ENCODE measurements at places on chromosomes 7 and 10. TPM values are rescaled to one million over a fixed set of nuclear protein-coding genes. Genes with fewer than 3 reads are reported as not detected.

GRCh38 chr10:9596368-9596920 is 1421.2 kb upstream of the CELF2 start:
- H3K4me1 ChIP-seq: no peaks in the 10 kb centered on the region
- DNase-seq: no peak
- H3K4me3 ChIP-seq: no peak overlapping the region
- H3K36me3 ChIP-seq: no peaks in the 10 kb centered on the region
- H3K27me3 ChIP-seq: no peaks in the 10 kb centered on the region

DNA sequence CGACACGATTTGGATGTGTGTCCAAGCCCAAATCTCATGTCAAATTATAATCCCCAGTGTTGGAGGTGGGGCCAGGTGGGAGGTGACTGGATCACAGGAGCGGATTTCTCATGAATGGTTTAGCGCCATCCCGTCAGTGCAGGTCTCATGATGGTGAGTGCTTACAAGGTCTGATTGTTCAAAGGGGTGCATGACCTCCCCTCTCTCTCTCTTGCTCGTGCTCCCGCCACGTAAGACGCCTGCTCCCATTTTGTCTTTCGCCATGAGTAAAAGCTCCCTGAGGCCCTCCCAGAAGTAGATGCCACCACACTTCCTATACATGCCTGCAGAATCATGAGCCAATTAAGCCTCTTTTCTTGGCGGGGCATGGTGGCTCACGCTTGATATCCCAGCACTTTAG is 71.5 kb upstream of the NANOS1 start:
- H3K4me3 ChIP-seq: no peak overlapping the region
- no peaks in the 10 kb centered on the region for H3K36me3 ChIP-seq
- H3K4me1 ChIP-seq: peaks cover 19% of the 10 kb centered on the region
- no peaks in the 10 kb centered on the region for H3K27me3 ChIP-seq

DNA sequence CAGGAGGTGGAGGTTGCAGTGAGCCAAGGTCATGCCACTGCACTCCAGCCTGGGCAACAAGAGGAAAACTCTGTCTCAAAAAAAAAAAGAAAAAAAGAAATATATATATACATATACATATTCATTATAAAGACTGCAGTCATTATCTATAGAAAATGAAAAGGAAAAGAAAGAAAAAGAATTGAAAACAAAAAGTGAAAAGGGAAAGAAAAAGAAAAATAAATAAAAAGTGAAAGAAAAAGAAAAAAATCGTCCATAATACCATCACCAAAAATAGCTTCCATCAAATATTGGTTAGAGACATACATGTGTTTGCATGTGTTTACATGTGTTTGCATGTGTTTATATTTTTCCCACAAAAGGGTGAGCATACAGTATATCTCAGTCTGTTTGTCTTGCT is 105.5 kb upstream of the PARD3 start:
- H3K4me3 ChIP-seq: no peak overlapping the region
- peaks cover 9% of the 10 kb centered on the region for H3K4me1 ChIP-seq
- H3K27ac ChIP-seq: no peak overlapping the region
- H3K27me3 ChIP-seq: no peaks in the 10 kb centered on the region
- H3K36me3 ChIP-seq: no peaks in the 10 kb centered on the region
- DNase-seq: no peak

GRCh38 chr7:133739817-133740216 is 387.3 kb upstream of the LRGUK start:
- no peaks in the 10 kb centered on the region for H3K36me3 ChIP-seq
- no peak overlapping the region for H3K4me3 ChIP-seq
- no peaks in the 10 kb centered on the region for H3K27me3 ChIP-seq
- DNase-seq: no peak

DNA sequence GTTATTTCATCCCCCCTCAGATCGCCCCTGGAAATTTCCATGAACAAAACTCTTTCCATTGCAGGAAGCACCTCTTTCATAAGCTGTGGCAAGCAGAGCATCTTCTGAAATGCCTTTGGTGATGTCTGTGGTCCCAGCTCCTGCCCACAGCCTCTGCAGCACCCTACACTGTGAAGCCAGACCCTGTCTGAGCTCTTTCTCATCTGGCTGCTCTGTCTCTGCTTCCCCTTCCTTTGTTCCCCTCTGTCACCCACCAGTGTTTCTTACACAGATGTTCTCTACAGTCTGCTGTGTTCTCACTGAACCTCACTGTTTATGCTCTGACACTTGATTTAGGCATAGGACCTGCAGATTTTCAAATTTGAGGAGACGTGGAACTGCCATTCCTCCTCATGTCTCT is 1.9 kb upstream of the TAS2R39 start:
- no peak for DNase-seq
- H3K27ac ChIP-seq: no peak overlapping the region
- no peaks in the 10 kb centered on the region for H3K4me1 ChIP-seq
- H3K27me3 ChIP-seq: no peaks in the 10 kb centered on the region

DNA sequence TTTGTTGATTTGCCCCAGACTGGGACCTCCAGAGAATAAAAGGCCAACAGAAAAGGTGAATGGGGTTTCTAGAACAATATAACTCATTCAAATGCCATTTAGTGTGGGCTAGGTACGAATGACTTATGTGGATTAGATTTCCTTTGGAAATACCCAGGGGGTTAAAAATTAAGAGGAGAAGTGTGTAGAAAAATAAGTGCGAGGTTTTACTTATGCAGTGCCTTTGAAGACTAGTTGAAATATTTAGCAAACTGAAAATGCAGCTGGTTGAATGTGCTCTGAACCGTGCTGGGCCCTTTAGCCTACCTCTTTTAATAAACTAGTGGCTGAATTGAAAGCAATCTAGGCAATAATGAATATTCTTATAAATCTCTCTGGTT is 180.6 kb downstream of the LRMDA start:
- no peak for DNase-seq
- peaks cover 17% of the 10 kb centered on the region for H3K4me1 ChIP-seq
- H3K36me3 ChIP-seq: no peaks in the 10 kb centered on the region
- no peak overlapping the region for H3K4me3 ChIP-seq

DNA sequence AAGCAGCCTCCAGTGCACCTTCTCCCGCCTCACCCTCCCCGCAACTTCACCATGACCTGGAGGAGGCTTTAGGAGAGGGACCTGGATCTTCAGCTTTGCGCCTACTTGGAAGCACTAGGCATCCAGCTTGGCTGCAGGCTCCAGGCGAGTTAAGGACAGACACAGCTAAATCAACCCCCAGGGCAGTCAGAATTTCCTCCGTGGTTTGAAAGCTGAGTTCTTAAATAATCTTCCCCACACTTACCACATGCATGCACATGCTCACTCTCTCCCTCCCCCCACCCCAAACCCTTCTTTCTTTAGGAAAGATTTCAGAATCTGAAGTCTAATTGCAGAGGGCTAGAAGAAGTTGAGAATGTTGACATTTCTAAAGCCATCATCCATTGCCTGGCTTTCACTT is 36.7 kb upstream of the LRRC4 start:
- no peaks in the 10 kb centered on the region for H3K27me3 ChIP-seq
- H3K36me3 ChIP-seq: no peaks in the 10 kb centered on the region
- no peak overlapping the region for H3K4me3 ChIP-seq
- H3K4me1 ChIP-seq: no peaks in the 10 kb centered on the region

DNA sequence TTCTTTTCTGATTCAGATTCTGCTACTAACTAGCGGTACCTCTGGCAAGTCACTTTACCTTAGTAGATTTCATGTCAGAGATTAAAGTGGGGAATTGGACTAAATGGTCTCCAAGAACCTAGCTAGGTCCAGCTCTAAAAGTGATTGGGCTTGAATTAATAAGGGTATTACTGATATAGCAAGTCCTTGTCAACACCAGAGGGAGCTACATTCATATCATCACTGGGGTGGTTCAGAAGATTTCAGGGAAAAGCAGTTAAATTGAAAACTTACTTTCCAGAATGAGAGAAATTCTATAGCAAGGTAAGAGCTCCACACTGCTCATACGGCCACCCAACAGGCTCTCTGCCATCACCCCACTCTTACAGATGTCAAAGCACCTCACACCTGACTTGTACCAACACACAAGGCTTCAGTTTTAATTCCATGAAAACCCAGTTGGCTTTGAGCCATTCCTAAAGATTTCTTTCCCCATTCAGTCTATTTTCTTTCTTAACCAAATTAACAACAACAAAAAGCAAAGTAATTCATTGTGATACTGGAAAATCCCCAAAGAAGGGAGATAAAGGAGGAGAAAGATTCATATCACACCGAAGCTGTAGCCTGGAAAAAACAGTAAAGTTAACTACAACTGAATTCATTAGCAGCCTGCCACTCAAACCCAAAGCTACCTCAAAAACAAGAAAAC is 38.0 kb upstream of the SPOCK2 start:
- H3K27ac ChIP-seq: no peak overlapping the region
- no peak for DNase-seq
- H3K4me3 ChIP-seq: no peak overlapping the region
- H3K36me3 ChIP-seq: peaks cover 24% of the 10 kb centered on the region

DNA sequence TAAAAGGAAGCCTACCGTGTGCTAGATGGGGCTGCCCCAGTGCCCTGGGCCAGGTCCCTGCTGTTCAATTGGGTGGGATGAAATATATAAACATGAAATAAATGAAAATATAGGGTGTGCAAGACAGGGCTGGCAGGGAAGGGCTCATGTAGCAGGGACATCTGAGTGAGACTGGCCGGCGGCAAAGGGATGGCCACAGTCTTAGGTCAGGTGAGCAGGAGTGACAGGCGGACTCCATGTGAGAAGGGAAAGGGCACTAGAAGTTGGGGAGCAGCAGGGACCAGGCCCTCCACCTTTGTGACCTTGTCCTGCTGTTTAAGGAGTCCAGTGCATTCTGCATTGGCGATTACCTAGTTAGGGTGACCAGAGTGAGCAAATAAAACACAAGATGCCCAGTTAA is 207.6 kb upstream of the ZNF32 start:
- H3K4me1 ChIP-seq: no peaks in the 10 kb centered on the region
- H3K36me3 ChIP-seq: no peaks in the 10 kb centered on the region
- no peak for DNase-seq

DNA sequence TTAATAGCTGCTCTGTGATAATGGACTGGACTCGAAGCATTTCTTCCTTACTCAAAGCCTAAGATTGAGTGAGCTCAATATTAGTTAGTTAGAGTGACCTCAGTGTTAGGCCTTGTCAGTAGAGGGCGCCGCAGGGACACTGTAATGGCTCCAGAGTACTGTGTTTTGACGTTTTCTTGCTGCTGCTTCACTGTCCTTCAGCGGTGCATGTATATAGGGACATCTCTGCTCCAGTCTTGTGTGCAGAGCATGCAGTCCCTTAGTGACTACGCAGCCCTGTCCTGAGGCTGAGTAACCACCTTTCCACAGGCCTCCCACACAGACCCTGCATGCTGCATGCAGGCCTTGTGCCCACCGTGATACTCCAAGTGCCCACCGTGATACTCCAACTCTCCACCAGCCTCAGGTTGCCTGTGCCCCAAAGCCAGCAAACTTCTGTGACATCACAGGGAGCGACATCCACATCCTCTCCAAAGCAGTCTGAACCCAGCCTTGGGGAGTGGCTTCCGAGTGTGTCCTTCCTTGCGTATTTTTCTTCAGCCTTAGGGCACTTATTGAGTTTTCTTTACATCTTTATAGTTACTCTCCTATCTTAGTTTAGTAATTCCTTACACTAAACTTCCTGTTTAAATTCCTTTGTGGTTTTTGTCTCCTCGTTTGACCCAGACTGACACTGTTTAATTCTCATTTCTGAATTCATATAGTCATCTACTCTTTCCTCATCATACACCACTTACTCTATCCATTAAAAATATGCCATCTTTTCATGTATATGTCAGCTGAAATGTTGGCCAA is 118.2 kb downstream of the JAZF1 start:
- no peaks in the 10 kb centered on the region for H3K36me3 ChIP-seq
- no peaks in the 10 kb centered on the region for H3K27me3 ChIP-seq
- H3K4me3 ChIP-seq: no peak overlapping the region

GRCh38 chr10:30557884-30558283 is 71.7 kb downstream of the LYZL2 start:
- H3K36me3 ChIP-seq: no peaks in the 10 kb centered on the region
- no peaks in the 10 kb centered on the region for H3K4me1 ChIP-seq
- no peaks in the 10 kb centered on the region for H3K27me3 ChIP-seq

DNA sequence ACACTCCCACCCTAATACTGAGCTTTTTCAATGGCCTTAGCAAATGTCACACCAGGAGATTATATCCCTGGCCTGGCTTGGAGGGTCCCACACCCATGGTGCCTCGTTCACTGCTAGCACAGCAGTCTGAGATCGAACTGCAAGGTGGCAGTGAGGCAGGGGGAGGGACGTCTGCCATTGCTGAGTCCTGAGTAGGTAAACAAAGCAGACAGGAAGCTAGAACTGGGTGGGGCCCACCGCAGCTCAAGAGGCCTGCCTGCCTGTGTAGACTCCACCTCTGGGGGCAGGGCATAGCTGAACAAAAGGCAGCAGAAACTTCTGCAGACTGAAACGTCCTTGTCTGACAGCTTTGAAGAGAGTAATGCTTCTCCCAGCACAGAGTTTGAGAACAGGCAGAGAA is 338.9 kb upstream of the MBL2 start:
- no peak overlapping the region for H3K4me3 ChIP-seq
- H3K36me3 ChIP-seq: no peaks in the 10 kb centered on the region
- H3K27me3 ChIP-seq: no peaks in the 10 kb centered on the region

- peak overlapping the region; percentile 66 for H3K27ac ChIP-seq
- no peaks in the 10 kb centered on the region for H3K27me3 ChIP-seq
- DNase-seq: no peak
- no peak overlapping the region for H3K4me3 ChIP-seq
- peaks cover 47% of the 10 kb centered on the region for H3K4me1 ChIP-seq
Observed at GRCh38 chr10:3136763-3137611, 35.6 kb downstream of the PITRM1 start.

GRCh38 chr10:78813998-78814399 is 254.8 kb upstream of the ZMIZ1 start:
- no peak overlapping the region for H3K27ac ChIP-seq
- peaks cover 10% of the 10 kb centered on the region for H3K27me3 ChIP-seq
- no peak for DNase-seq
- no peaks in the 10 kb centered on the region for H3K4me1 ChIP-seq
- no peaks in the 10 kb centered on the region for H3K36me3 ChIP-seq

- H3K36me3 ChIP-seq: no peaks in the 10 kb centered on the region
- no peaks in the 10 kb centered on the region for H3K27me3 ChIP-seq
- DNase-seq: no peak
- no peak overlapping the region for H3K4me3 ChIP-seq
- no peak overlapping the region for H3K27ac ChIP-seq
Observed at GRCh38 chr7:148204639-148205304, 385.8 kb upstream of the C7orf33 start.

DNA sequence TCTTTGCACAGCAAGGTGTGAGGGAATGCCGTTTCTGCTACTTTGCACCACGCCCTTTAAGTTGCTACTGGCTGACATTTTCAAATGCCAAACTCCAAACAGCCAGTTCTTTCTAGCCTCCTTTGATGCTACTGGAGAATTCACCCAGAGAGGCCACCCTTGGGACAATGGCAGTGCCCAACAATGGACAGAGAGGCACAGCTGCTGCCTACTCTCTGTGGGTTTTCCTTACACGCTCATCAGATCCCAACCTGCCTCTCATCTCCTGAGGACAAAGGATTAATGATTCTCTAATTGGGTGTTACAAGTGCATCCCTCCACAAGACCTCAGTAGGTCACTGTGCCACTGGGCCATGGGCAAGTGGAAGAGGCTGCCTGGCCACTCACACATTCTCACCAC is 105.8 kb downstream of the COBL start:
- H3K4me1 ChIP-seq: no peaks in the 10 kb centered on the region
- H3K36me3 ChIP-seq: no peaks in the 10 kb centered on the region
- no peak overlapping the region for H3K27ac ChIP-seq
- no peak for DNase-seq
- no peak overlapping the region for H3K4me3 ChIP-seq
- H3K27me3 ChIP-seq: no peaks in the 10 kb centered on the region

The ARHGEF35 gene
- 14.5 TPM for total RNA-seq

The TBXAS1 gene
- total RNA-seq: 11.9 TPM

The NKX1-2 gene
- total RNA-seq: 0.59 TPM

The CLDN12 gene
- 21.4 TPM for total RNA-seq

The SPDYE2 gene
- not detected for total RNA-seq
